GM12865 (cell line): ENCODE measurements at places on chromosomes 3 and 15.

GRCh38 chr15:25541228-25541627 is 102.4 kb upstream of the UBE3A start:
- DNase-seq = no peak

DNA sequence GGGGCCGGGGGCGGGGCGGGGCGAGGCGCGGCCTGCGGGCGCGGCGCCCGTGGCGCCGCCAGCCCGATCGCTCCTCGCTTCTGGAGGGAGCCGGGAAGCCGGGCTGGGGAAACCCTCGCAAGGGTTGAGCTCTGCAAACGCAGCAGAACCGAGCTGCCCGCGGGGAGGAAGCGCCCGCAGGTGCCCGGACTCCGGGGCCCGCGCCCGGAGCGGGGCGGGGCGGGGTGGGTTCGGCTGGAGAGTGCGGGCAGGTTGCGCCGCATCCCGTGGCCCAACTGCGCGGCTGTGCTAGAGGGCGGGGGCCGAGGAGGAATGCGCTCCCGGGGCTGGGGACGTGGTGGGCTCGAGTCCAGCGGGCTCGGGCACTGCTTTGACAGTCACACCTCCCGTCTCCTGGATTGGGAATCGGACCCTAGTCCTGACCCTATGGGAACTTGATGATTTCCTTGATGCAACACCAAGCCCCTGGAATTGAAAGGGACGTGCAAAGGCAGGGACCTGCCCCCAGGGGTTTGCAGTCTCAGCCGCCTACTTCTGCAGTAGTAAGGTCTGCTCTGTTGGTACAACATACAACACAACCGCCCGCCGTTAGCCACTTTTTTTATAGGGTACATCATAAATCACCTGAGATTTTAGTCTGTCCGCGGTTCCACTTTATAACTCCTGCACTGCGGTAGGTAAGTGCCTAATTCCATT is 34.3 kb downstream of the ZBTB38 start:
- peak; percentile 65 for DNase-seq

DNA sequence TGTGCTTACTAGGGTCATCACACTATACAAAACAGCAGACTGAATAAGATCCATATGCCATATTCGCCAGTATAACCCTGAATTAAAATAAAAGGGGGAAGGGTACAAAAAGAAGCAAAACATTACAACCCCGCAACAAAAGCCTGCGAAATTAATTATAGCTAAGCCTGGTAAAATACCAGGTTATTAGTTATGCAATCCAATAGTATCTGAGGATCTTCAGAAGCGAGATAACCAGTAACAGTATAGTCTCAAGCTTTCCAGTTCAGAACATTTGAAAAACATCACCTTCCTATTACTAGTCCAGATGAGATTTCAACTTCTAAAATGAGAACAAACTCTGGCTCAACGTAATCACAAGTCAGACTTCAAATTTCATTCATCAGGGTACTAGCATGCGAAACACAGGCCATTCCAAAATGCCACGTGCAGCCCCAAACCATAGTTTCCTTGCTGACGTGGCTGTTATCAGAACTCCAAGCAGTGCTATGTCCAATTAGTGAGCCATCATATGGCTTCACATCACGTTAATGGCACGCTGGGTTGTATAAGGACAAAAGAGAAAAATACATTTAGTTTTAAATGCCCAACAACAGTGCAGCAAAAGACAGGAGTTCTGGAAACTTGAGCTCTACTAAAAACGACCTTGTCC is 1.1 kb downstream of the SSR3 start:
- peak; percentile 59 for DNase-seq

GRCh38 chr15:35764661-35765519 is 218.9 kb upstream of the DPH6 start:
- no peak for DNase-seq

- no peak for DNase-seq
Measured at GRCh38 chr3:159200176-159200575, 398.3 kb downstream of the MFSD1 start.

DNA sequence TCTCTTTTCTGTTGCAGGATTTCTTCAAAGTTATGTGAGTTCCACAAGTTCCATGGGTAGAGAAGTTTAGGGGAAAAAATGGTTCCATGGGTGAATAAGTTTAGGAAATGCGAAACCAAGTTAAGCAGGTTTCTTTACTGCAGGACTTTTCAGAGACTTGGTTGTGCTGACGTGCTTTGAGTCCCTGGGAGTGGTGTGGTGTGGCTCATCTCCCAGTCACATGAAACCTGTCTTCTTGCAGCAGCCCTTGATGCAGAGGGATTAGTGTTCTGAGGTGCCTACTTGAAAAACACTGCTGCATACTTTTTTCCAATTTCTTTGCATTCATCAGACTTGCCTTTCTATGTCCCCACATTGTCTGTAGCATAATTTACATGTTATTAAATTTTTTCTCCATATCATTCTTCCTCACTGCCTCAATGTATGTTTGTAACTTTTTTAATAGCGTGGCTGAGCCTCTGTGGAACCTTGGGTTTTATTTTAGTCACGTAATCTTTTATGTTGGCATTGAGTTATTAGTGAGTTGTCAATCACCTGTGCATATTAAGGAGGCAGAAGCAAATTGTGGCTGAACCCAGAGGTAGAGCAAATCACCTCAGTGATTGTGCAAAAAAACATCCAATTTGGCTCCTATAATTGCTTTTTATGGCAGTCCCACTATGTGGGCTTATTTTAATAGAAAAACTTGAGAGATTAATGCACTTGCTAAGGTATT is 115.6 kb downstream of the CACNA2D3 start:
- no peak for DNase-seq

- DNase-seq = no peak
Measured at GRCh38 chr15:63463036-63463435, 41.4 kb upstream of the USP3 start.

GRCh38 chr15:27017168-27017809 is 46.3 kb downstream of the GABRG3 start:
- DNase-seq = peak; percentile 24

- DNase-seq = no peak
Measured at GRCh38 chr15:75733761-75734651, 21.4 kb upstream of the CSPG4 start.

DNA sequence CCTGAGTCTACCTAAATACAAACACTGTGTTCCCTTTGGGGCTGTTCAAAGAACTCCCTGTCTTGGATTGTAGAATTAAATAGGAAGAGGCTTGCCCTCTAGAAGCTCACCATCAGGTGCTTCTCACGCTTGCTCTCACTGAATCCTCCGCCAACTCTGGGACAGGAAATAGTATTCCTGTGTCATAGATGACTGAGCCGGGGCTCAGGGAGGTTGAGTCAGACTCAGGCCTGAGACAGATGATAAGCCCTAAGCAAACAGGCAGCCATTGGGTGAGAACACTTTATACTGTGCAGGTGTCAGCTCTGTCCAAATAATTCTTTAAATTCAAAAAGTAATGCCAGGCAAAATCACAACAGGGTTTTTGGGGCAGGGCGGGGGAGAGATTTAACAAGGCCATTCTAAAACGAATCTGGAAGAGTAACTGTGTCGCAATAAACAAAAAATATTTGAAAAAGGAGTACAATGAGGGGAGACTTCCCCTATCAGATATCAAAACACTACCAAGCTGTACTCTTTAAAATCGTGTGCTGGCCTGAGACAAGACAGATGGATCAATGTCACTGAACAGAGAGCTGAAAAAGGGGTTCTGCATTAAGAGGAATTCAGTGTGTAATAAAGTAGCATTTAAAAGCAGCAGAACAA is 59.0 kb downstream of the EPHB3 start:
- DNase-seq = no peak

DNA sequence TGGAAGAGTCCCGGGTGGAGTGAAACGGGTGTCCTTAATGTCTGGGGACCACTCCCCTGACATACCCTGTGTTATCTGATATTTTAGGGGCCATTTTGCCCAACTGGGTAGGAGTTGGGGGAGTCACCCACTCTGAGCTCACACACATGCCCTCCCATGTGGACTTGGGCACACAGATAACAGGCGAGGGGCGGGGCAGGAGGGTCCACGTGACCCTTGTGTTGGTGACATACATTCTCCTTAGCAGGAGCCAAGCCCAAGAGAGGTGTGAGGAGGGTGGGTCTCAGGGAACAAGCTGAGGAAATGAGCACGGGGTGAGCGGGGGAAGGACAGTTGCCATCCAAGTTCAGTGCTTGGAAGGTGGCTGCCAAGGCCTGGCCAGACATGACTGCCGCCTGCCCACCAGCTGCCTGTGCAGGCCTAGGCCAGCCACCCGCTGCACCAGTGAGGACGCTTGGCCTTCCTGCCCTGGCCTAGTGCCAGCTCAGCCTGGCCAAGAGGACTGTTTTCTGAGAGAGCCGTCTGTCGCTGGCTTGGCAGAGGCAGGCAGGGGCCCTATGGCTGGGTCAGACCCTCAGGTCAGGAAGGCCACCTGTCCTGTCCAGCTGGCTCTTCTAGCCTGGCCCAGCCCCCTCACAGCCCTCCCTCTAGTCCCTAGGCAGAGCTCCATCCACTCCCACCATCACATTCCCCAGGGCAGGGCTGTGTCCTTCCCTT is 31.3 kb upstream of the TMEM115 start:
- no peak for DNase-seq

- DNase-seq = no peak
Measured at GRCh38 chr3:36837089-36837488, 72.7 kb upstream of the DCLK3 start.

DNA sequence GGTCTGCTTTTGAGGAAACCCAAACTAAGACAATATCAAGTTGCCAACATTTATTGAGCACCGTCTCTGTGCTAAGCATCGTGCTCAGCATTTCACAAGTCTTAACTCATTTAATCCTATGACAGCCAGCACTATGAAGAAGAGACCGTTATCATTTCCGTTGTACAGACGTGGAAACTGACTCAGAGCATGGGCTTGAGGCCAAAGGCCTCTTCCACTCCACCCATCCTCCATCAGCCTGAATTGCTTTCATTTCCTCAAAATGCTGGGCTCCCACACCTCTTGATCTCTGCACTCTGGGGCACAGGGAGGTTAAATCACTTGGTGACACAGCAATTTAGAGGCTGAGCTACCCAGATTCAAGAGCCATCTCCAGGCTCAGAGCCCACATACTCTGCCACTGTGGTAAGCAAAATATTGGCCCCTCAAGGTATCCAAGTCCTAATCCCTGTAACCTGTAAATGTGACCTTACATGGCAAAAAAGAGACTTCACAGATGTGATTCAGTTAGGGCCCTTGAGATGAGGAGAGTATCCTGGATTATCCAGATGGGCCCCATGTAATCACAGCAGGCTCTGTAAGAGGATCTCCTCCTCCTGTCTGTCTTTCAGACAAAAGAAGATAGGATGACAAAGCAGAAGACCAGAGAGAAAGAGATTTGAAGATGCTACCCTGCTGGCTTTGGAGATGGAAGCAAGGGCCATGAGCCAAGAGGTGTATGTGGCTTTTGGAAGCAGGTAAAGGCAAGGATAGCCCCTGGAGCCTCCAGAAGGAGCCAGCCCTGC is 24.3 kb upstream of the FLNB start:
- DNase-seq = peak; percentile 92

DNA sequence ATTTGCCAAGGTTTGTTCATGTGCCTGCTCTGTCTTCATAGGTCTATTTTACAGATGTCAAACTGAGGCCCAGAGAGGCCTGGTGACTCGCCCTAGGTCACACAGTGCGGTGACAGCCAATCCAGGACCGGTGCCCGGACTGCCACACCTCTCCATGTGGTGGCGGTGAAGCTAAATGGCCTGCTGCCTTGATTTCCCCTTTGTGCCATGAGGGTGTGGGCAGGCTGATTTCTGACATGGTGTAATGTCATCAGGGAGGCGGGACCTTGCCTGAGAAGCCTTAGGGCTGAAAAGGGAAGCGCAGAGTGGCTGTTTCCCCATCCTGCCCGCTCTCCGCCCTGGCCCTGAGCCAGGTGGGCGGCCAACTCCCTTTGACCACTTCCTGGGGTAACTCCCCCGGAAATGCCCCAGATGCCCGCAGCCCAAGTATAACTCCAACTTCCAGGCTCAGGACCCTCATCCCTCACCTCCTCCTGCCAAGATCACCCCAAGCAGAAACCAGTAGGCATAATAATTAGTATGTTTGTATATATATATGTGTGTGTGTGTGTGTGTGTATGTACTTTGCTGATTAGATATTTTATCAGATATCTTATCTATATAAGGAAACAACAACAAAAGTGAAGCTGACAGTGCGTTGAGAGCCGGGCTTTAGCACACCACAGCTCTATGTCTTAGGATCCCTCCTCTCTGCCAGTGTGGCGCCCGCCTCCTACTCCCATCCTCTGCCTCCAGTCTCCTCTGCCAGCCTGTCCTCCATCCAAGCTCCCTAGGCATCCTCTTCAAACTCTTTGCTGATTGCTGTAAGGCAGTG is 63.9 kb downstream of the IQSEC1 start:
- DNase-seq = peak; percentile 91

GRCh38 chr3:36257158-36257852 is 123.0 kb upstream of the STAC start:
- DNase-seq = no peak

DNA sequence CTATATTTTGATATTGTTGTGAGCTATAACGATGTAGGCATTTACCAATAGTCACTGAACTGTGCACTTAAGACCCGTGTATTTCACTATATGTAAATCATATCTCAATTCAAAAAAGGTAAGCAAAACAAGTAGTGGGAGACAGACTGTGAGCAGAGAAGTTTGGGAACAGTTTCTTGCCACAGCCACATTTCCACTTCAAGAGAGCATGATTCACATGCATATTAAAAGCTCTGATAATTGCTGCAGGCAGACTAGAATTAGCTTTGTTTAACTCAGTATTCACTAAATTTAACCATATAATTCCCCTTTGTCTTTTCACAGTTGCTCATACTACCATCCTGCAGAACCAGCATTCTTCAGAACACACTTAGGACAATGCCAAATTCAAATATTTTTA is 168.4 kb upstream of the ZNF385D start:
- no peak for DNase-seq

- no peak for DNase-seq
Measured at GRCh38 chr15:100111125-100112060, 230.4 kb downstream of the ADAMTS17 start.

DNA sequence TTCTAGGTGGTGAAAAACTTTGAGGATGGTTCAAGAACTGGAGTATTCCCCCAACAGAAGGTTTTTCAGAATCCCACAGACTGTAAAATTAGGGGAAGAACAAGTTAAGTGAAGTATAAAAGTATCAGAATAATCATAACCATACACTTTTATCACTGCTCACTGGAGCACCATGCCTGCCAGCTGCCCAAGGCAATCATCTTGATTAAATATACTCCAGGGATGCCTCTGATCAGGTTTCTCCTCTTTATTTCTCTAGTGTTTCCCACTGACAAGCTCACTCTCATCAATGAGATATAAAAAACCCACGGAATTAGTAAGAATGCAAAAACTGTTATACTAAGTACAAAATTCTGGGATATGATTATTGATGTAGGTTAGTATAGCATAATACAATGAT is 108.0 kb downstream of the STAG1 start:
- DNase-seq = no peak

DNA sequence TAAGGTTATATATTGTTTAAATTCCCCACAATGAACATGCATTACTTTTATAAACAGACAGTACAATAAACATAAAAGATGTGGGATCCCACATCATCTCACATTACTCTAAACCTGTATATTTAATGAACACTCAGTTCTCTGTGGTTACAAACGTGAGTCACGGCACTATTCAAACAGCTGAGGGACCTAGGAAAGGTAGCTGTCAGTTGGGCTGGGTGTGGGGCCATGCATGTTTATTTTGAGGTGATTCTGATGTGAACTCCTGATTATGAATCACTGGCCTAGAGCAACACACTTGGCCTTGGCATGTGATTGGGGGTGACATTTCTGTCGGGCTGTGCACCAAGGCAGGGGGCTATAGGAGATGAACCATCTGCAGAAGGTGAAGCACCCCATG is 147.6 kb upstream of the HACD2 start:
- DNase-seq = no peak
